Gastroesophageal sphincter (tissue), 4 donors: ENCODE measurements at places on chromosomes 3 and 15.

DNA sequence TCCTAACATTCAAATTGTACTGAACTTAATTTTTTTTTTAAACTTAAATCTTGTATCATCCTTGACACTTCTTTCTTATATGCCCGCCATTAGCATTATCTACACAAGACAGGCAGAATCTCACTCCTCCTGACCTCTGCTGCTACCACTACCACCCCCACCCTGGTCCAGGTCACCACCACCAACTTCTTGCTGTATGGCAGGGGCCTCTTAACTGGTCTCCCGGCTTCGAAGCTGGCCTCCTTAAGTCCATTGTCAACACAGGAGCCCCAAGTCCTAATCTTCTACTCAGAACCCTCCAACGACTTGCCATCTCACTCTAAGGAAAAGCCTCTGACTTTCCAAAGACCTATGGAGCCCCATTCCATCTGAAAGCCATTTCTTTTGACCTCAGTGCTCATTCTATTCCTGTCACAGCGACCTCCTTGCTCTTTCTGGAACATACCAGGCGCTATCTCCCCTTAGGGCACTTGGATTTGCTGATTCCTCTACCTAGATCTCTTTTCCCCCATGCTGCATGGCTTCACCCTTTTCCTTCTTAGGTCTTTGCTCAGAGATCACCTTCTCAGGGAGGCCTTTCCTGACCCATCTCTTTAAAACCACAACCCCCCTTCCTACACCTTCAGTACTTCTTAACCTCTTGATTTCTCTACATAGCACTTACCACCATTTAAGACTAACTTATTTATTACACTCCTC, 2.6 kb downstream of the PRC1 start:
- ATAC-seq = no peak

- ATAC-seq = no peak
Measured at GRCh38 chr3:191641789-191642188, 180.8 kb downstream of the PYDC2 start.

GRCh38 chr3:134617608-134618477, 33.0 kb downstream of the KY start:
- ATAC-seq = no peak

DNA sequence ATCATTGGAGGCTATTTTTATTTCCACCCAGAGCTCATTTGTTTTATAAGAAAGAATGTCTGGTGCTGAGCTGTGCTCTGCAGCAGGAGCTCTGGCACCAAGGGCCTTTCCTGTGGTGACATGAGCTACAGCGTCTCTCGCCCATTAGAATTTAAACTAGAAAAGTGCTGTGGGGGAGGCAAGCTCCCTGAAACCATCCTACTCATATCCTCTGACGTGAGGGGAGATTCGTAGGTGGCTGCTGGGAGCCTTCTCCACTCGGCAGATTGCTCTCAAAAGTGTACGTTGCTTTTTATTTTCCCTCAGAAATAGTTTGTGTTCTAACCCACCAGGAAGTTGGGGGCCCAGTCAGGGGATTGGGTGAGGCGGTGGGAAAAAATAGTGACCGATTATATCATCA, 76.3 kb upstream of the ARHGEF3 start:
- ATAC-seq = no peak

- ATAC-seq = no peak
Measured at GRCh38 chr3:112261742-112262141, 32.3 kb downstream of the SLC9C1 start.
